ENCODE measurements at places on chromosomes 5 and 9.

DNA sequence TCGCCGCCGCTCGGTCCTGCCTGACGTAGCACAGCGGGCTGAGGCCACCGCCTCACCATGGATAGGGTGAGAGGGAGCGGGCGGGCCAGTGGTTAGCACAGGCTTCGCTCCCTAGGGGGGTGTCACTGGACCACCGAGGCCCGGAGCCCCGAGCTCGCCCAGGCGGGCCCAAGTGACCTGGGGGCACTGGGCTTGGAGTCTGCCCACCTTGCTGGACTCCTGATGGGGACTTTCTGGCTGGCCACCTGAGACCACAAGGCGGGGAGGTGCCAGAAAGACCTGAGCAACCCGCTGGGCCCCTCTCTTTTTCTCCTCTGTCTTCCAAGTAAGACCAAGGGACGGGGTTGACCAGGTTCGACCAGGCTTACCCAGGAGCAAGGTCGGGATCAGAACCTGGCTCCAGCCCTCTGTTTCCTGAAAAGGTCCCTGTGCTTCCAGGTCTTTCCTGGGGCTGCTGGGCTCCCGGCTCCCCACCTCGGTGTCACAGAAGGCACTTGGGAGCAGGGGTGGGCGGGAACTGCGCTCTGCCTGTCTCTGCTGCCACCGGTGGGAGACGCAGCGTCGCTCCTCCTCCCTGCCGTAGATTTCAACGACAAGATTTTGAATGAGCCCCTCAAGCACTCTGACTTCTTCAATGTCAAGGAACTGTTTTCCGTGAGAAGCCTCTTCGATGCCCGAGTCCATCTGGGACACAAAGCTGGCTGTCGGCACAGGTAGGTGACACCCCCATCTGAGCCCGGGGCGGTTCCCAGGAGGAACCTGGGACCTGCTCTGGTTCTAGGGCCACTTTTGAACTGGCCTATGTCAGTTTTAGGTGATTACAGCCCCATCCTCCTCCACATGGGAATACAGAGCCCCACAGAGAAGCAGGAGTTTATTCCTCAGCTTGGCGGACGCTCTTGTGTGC, 1.0 kb downstream of the MRPS2 start:
- no peak for DNase-seq

- no peak for DNase-seq
These were observed 389.1 kb downstream of the GADD45G start for GRCh38 chr9:89993678-89994630.

DNA sequence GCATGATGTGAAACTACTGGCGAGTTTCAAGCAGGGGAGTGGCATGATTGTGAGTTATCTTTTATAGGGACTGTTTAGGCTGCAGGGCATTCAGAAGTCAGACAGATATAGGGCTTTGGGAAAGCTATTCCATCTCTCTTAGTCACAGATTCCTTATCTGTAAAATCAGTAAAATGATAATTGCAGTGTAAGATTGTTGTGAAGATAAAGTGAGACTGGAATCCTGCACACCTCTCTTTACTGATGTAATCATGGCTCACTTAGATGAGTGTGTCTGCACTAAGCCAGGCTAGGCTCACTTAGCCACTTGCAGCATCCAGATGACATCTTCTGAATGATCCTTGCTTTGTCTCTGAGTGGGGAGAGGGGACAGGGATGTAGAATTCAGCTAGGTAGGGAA, 81.8 kb upstream of the MAMDC2 start:
- DNase-seq: no peak

DNA sequence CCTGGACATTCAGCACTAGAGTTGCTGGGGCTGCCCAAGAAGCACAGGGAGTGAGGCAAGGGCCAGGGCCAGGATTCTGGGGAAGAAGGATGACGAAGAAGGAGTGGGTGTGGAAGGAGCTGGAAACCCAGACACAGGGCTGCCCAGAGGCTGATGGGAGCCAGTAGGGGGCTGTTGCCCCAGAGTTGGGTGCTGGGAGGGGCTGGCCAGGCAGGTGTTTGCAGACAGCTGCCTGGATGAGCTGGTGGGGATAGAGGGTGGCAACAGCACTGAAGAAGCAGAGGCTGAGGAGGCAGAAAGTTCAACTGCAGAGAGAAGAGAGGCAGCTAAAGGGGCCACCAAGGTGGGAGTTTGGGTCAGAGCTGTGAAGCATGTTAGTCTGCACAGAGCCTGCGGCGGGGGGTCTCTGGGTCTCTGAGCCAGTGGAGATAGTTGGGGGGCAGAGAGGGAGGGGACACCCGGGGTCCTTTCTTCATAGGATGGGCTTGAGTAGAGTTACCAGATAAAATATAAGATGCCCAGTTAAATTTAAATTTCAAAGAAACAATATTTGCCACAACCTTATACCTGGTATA, 2.5 kb upstream of the AQP7 start:
- no peak for DNase-seq

DNA sequence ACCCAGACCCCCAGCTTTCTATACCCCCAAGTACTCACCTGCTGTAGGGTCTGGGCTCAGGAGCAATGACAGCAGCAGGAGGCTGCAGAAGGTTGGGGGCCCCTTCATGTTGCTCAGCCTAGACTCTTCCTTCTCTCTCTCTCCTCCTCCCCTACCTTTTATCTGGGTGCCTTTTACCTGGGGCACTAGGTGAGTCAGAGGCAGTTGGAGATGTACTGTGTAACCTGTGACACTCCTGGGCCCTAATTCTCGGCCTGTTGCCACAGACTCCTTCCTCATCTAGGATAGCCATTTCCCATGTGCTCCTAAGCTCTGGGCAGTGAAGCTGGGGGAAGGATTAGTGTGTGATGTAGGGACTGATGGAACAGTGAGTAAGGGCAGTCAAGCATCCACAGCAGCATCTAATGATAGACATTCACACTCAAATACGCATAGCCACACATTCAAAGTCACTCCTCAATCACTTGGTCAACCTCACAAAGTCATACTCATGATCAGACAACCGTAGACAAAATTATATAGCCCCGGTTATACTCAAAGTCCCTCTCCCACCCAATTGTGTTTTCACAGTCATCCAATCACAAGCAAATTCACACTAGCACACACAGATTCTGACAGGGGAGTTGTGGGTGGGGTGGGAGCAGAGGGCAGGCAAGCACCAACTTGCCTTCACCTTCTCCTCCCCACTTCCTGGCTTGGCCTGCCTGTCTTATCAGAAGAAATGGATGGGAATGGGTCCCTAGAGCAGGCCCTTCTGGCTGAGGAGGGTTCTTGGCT, at the start of gene CCL27:
Gene CCL27, minus strand, starts transcription at position 132 of the 777 bp plus-strand sequence. Its CDS starts 24 bp downstream, at position 108.
- no peak for DNase-seq

GRCh38 chr5:120139039-120139438, 325.1 kb upstream of the PRR16 start:
- DNase-seq: no peak

- no peak for DNase-seq
These were observed 36.8 kb downstream of the UGT3A2 start for GRCh38 chr5:36029914-36030313.

DNA sequence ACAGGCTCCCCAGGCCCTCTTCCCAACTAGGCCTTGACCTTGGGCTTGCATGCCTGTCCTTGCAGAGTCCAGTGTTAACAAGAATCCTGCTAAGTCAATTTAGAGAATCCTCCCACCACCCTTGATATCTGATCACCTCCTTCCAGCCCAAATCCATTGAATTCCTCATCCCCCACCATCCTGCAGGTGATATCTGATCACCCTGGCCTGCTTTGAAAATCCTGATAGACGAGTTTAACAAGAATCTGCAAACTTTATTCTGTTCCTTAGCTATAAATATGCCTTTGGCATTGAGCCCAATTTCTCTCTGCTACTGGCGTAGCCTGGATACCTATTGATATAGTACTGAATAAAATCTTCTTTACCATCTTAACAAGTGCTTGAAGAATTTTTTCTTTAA, 125.5 kb downstream of the DIRAS2 start:
- no peak for DNase-seq

- no peak for DNase-seq
These were observed 98.3 kb upstream of the BOD1 start for GRCh38 chr5:173714551-173715428.

GRCh38 chr9:130372057-130372456, 72.7 kb upstream of the ASS1 start:
- DNase-seq: no peak

DNA sequence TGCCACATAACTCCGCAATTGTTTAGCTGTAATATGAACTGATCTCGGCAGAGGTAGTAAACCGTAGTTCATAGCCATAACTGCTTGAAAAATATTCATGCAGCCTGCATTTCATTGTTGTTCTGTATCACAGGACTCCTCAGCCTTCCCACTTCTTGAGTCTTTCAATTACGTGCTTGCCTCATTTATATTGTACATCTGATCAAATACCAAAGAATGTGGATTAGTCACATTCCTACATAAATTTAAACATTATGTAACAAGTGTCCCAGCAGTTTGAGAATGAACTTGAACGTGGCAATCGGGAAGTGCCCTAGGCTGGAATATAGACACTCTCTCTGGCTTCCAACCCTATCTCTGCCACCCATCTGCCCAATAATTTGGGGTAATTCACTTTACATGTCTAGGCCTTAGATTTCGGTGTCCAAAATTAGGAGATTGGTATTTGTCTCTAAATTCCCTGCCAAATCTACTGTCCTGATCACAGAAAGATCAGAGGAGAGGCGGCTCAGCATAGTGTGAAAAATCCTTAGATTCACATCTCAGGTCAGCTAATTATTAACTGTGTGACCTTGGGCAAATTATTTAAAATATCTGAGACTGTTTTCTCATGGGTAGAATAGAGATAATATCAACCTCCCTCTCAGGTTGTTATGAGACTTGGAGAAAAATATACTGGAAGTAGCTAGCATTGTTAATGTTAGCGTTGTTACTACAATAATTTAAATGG, 215.1 kb upstream of the RFX3 start:
- no peak for DNase-seq

GRCh38 chr9:69542058-69542457, 130.1 kb downstream of the APBA1 start:
- DNase-seq: no peak

DNA sequence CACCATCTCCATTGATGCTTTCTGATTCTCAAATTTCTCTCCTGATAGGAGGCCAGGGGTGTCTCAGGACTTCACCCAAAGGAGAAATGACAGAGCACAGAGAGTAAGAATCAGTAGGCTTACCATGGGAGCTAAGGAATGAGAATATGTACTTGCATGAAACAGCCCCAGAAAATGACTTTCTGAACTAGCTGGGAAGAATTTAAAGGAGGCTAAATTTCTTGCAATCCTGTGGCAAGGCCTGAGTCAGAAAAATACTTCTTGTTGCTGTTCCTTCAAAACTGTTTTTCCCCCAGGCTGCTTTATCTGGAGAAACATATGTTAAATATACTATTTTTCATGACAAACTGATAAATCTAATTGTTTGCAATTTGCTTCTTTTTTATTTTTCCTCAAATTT, 53.4 kb upstream of the FBXL7 start:
- no peak for DNase-seq

GRCh38 chr5:107487056-107487542, 183.6 kb downstream of the EFNA5 start:
- DNase-seq: no peak

GRCh38 chr9:3367185-3367584, 158.6 kb downstream of the RFX3 start:
- DNase-seq: no peak

DNA sequence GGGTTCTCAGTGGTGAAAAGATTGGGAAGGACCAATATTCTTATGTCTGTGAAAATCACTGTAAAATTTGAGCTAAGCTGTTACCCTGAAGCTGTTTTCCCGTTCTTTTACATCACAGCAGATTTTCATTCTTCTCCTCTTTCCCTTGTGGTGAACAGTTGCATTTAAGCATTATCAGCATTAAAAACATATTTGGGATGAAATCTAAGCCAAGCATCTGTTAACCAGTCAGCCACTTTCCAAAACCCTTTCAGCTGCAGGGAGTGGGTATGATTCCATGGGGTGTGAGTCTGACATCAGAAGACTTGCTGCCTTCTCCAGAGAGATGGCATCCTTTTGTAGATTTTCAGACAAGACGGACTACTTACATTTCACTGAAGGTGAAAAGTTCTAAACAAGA, 97.2 kb downstream of the TRIO start:
- DNase-seq: no peak

GRCh38 chr9:7862170-7862569, 62.6 kb upstream of the DMAC1 start:
- DNase-seq: no peak

- no peak for DNase-seq
These were observed 116.4 kb downstream of the GADD45G start for GRCh38 chr9:89721176-89721700.

- no peak for DNase-seq
These were observed 443.8 kb upstream of the CYLC2 start for GRCh38 chr9:102551346-102551745.

DNA sequence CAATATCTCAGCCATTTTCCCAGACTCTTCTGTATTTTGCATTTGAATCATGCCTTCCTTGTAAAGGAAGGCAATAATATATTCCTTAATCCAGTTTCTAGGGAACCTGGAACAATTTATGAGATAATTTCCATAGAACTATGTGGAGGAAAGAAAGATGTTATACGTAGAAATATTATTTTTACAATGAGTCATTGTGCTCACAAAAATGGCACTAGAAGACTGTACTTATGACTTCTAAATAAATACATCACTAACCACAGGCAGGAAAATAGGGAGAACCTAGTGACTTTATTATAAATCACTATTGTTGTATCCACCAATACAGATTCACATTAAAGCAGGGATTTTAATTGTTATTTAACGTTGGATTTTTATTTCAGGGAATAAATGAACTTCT, 87.6 kb downstream of the FBXO38 start:
- no peak for DNase-seq

GRCh38 chr5:134577022-134577795, 51.7 kb downstream of the JADE2 start:
- no peak for DNase-seq

DNA sequence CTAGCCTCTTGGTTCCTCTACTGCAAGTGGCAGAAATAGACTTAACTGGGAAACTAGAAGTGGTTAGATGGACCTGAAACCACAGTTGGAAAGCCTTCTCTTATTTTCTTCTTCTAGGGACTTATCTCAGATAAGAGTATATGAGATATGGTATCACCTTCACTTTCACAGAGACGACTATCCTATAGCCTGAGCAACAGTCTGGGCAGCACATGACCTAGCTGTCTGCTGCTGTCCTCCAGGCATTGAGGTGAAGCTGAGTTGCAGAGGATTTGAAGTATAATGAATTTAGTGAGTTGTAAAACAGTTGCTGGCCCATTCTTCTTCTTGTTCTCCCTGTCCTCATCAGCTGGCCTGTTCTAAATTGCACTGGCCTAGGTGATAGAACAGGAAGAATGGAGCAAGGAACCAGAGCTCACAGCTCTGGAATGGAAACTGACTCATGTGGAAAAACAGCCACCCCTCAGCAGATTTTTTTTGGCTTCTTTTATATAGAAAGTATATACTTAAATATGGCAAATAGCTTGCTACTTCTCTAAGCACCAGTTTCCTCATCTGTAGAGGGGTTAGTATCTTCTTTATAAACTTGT, 27.8 kb downstream of the RECK start:
- DNase-seq: no peak

- no peak for DNase-seq
These were observed 91.4 kb downstream of the JAKMIP2 start for GRCh38 chr5:147691130-147691529.

GRCh38 chr9:7461791-7462190, 337.8 kb downstream of the DMAC1 start:
- DNase-seq: no peak

- no peak for DNase-seq
These were observed 9.1 kb downstream of the AFAP1L1 start for GRCh38 chr5:149280802-149281201.
